ENCODE measurements at places on chromosomes 13 and 19.

DNA sequence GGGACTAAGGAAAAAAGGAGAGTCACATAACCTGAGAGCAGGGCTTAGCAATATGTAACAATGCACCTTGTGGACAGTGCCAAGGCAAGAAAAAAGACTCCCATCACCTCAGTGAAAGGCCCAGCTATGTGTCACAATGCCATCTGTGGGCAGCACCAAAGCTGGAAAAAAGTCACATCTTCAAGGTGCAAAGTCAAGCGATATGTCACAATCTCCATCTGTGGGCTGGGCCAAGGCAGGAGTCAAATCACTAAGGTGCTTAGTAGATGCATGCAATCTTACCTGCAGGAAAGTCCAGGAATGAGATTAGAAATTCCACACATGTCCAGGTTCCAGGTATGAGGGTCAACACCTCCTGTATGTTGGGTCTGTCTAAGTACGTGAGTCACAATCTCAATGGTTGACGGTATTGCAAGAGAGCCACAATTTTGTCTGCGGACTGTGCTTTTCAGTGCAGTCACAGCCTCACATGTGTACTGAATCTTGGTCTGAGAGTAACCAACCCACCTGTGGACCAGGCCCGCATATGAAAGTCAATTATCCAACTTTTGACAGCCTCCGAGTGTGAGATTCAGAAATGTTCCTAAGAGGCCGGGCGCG, 14.8 kb upstream of the ZNF43 start:
- DNase-seq, result no peak

GRCh38 chr13:112998521-112999280, 29.7 kb downstream of the MCF2L start:
- no peak for DNase-seq

- DNase-seq, result no peak
These were observed at the start of gene GPR183 for GRCh38 chr13:99307247-99307646. Gene GPR183 (minus strand): TSS chr13:99307399. CDS start chr13:99296145, 11,254 bp downstream.

DNA sequence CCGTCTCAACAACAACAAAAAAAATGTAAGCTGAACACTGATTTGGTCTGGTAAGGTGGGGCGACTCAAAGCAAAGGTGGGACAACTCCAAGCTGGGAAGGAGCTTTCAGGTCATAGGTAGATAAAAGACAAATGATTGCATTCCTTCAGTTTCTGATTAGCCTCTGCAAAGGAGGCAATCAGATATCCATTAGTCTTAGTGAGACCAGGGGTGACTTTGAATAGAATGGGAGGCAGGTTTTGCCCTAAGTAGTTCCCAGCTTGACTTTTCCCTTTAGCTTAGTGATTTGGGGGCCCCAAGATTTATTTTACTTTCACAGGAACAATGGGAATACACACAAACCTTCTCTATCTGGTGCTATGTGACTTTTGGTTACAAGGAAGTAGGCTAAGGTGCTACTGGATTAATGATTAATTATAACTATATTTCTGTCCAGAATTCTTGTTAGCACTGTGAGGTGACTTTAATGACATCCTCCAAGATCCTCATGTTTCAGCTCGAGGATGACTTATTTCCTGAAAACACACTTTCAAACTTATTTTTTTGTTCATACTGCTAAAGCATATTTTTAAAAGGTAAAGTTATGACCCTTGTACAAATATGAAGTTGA, 10.6 kb upstream of the MTRF1 start:
- DNase-seq, result no peak

GRCh38 chr19:44626048-44626624, 12.8 kb downstream of the IGSF23 start:
- no peak for DNase-seq

DNA sequence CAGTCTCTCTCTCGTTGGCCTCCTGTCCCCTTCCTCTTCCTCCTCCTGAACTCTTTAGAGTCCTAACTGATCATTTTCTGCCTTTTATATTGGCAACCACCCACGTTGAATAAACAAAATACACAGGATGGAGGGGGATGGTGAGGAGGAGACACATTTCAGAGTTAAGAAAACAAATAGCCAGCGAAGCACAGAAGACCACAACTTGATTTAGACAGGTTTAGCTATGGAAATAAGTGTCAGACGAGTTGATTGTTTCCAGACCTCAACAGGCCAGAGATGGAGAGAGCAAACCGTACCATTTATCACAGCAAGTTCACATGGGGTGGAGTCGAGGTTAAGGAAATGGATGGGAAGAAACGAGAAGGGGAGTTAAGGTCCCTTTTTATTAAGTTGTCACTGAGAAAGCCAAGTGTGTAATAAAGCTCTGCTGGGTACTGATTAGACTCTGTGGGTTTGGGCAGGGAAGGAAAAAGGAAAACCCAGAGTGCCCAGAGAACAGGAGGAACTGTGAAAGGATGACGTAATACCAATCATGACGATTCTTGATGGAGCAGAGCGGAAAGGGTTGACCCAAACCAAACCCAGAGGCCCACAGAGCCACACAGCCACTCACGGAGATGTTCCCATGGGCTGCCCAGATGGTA, 11.1 kb upstream of the SERP2 start:
- DNase-seq, result no peak

GRCh38 chr13:114261328-114261965, 20.0 kb upstream of the UPF3A start:
- DNase-seq, result no peak

- DNase-seq, result no peak
These were observed 84.2 kb downstream of the AKAP11 start for GRCh38 chr13:42356184-42356575.
